ENCODE measurements at places on chromosomes 12 and 14.

- no peak for DNase-seq
These were observed 40.3 kb downstream of the NELL2 start for GRCh38 chr12:44835641-44836379.

DNA sequence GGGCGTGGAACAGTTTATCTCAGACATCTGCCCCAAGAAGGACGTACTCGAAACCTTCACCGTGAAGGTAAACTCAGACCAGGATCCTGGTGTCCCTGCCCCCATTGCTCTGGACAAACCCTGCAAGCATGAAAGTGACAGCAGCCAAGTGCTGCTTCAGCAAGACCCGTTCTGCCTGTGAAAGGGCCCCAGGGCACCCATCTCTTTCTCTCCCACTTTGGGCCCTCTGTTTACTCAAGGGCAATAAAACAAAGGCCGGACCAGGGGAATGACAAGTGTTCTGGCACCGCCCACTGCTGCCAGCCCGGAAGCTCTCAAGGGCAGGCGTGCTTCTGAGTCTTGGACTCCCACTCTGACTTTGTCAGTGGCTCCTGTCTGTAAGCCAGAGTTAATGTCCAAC is 35.3 kb downstream of the CD9 start:
- DNase-seq = no peak

DNA sequence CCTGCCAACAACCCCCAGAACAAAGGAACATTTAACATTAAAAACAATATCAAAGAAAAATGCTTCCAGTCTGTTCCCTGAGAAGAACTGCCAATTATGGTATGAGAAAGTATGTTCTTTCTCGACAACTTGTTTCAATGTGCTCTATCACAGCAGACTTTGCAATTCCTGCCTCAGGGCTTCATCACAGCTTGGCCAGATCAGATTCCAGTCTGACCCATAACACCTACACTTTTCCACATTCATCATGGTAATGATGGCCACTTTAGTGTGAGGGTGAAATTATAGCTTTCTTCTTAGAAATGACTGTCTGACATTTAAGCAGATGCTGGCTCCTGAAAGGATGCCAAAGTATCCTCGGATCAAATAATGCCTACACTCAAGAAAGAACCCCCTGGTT is 17.0 kb downstream of the NEK9 start:
- no peak for DNase-seq

DNA sequence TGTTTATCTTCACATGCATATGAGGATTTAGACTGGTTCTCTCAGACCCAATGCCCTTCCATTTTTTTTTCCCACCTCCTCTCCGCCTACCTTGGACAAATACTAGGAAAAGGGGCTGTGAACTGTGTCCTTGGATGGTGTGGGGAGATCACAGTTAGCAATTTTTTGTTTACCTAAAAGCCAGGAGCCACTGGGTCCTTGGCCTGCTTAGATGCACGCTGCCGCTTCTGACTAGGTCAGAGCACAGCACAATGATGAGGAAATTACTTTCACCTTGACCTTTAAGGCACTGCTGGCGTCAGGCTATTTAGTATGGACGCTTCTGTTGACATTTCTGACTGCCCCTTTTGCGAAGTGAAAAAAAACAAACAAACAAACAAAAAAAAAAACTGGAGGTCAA is 1.9 kb downstream of the CCDC38 start:
- DNase-seq = no peak

GRCh38 chr12:100795174-100795799 is 711 bp downstream of the ANO4 start:
- no peak for DNase-seq

- DNase-seq = no peak
These were observed 156.8 kb downstream of the PDZRN4 start for GRCh38 chr12:41344776-41345470.

DNA sequence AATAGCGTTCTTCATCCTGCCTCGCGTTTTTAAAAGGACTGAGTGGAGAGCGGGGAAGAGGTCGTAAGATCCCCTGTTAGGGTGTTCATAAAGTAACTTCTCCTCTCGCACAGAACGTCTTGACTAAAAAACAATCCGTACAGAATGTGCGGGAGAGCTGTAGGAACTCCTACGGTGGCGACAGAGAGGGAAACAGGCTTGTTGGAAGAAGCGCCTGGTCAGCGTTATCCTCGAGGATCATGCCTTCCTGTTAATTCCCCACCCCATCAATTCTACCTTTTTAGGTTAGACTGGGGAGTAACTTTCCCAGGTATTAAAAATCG is 399 bp upstream of the WASHC4 start:
- no peak for DNase-seq

DNA sequence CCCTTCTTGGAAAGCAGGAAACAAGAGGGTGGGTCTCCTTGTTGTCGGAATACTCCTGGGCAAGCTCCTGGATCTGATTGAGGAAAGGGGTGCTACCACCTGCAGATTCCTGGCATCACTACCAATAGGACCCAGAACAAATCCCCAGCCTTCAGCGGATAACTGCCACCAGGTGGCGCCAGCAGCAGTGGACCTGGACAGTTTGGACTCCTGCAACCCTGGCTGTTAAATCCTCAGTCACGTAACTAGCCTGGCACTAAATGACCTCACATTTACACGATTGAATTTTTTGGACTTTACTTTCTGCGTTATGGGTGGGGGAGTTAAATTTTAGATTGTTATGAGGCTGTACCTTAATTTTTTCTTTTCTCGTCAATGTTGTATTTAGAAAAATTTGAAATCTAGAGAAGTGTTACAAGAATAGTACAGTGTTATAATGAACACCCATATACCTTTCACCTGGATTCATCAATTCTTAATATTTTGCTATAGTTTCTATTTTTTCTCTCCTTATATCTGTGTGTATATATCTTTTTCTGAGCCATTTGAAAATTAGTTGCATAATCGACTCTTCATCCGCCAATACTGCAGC is 95.6 kb downstream of the GAS2L3 start:
- peak; percentile 38 for DNase-seq

GRCh38 chr12:4356041-4356327 is 23.5 kb downstream of the FGF23 start:
- peak; percentile 72 for DNase-seq

DNA sequence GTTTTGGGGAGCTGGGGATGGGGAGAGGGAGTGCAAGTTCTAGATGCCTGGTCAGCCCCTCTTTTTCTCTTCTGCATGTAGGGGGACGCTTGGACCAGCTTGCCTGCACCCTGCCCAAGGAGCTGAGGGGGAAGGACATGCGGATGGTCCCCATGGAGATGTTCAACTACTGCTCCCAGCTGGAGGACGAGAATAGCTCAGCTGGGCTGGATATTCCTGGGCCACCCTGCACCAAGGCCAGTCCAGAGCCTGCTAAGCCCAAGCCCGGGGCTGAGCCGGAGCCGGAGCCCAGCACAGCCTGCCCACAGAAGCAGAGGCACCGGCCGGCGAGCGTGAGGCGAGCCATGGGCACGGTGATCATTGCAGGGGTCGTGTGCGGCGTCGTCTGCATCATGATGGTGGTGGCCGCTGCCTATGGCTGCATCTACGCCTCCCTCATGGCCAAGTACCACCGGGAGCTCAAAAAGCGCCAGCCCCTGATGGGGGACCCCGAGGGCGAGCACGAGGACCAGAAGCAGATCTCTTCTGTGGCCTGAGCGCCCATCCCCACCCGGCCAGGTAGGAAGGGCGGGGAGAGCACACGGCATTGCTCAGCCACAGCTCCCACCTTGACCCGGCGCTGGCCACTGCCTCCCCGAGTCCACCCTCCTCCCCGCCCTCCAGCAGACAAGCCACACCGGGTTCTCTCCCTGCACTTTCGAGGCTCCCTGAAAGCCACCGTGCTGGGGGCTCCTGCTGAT is 14.0 kb downstream of the LRTM2 start:
- no peak for DNase-seq

GRCh38 chr12:86196465-86196864 is 59.7 kb downstream of the MGAT4C start:
- DNase-seq = no peak

GRCh38 chr12:109052097-109052413 is 321 bp upstream of the USP30 start:
- DNase-seq = no peak

DNA sequence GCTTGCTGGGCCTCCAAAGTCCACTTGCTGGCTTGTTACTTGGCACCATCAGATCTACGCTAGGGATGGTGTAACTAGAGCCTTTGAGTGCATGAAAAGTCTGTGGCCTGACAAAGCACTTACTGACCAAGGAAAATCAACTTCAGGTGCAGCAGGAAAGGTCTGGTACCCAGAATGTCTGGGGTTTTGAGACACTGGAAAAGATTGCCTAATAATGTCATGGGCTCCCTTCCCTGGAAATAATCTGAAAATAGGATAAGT is 106.7 kb downstream of the ZFP36L1 start:
- DNase-seq = no peak

GRCh38 chr14:24312736-24313507 is 1.6 kb downstream of the LTB4R start:
- DNase-seq = no peak

DNA sequence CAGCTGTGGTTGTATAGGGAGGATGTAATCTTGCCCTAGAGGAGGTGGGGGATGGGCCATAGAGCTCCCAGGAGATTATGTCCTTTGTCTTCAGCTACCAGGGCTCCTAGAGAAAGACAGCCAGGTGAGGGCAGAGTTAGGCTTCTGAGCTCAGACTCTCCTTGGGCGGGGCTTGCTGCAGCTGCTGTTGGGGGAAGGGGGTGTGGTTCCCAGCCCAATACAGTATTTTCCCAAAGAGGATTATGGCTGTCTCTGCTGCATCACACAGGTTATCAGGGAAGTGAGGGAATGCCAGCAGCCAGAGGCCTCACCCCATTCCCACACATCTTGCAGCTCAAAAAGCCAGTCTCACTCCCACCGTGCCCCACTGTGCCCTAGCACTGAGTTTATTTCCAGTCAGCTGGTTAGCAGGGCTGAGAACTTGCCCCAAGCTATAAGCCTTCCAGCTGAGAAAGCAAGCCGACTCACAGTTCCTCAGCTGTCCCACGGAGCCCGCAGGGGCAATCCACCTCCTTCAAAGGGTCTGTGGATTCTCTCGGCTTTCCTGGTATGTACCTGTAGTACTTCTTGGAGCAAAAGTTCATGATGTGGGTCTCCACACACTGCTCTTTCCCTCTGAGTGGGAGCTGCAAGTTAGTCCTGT is 217.3 kb upstream of the CPNE8 start:
- no peak for DNase-seq

GRCh38 chr14:74952697-74953484 is 2.5 kb downstream of the PGF start:
- no peak for DNase-seq

DNA sequence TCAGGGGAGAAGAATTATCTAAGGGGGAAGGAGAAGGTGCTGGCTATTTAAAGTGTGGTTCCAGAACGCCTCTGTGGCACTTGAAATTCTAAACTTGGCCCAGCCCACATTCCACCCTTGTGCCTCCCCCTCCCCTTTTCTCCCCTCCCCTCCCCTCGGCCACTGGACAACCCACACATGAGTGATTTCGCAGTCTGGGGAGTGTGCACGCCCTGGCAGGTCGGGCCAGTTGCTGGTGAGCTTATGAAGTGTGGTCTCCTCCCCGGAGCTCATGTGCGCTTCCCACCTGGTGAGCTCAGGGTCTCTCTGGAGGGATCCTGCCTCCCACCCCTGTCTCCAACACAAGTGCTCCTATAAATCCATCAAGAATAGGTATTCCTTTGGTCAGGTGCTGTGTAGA is at the start of gene SLC6A13:
Gene SLC6A13 (minus strand): TSS at position 20 of the 400 bp plus-strand sequence. CDS start 2,784 bp downstream, outside the sequence.
- no peak for DNase-seq

GRCh38 chr12:104568935-104569334 is 112.2 kb downstream of the CHST11 start:
- no peak for DNase-seq

GRCh38 chr12:95784915-95785314 is 5.6 kb downstream of the NTN4 start:
- no peak for DNase-seq

DNA sequence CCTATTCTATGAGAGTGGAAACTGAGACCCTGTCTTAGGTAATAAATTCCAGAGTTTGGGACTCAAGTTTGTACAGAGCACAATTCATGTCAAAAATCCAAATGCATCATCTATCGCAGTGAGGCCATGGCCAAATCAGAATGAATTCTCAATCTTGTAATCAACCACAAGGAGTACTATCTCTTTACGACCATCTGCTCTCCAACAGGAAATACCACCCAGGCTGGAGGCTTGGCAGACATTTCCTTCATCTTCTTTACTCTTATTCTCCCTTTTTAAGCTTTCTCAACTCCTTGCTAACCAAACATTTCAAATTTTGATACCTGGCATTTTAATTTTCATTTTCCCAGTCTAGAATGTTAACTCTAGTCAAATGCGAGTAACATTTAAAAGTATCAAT is 32.7 kb upstream of the RNU6-7 start:
- no peak for DNase-seq

GRCh38 chr12:89072294-89073026 is 279.8 kb downstream of the DUSP6 start:
- no peak for DNase-seq

- no peak for DNase-seq
These were observed 36.9 kb upstream of the PRKAB1 start for GRCh38 chr12:119630962-119631550.

DNA sequence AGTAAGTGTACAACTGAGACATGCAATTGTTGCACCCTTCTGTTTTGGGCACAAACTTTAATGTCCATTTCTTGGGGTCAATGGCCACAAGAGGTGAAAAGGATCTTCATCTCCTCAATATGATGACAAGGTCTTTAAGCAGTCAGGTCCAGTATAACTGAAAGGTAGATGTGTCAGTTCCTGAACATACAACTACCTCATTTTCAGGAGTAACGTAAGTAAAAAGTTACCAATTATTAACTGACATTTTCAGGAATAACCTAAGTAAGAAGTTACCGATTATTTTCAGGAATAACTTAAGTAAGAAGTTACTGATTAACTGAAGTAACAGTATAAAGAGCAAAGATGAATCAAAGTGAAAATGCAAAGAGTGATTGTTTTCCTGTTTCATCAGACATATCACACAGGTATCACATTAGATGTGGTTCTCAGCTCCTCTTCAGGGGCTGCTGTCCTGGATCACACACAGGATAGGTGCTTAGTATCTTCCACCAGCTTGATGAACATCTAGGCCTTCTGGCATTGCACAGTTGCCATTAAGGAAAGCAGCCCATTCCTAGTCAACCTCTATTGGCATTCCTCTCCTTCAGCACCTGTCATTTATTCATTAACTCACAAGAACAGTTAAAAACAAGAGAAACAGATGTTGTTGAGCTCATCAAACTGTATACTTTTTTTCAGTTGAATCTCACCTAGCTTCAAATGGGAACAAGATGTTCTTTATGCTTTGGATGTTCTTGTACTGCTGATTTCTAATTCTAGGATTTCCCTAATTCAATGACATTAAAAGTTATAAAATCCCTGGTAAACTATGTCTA is 200.0 kb downstream of the FOXG1 start:
- DNase-seq = no peak

GRCh38 chr12:53677016-53677799 is 1.3 kb upstream of the ATP5MC2 start:
- DNase-seq = no peak

DNA sequence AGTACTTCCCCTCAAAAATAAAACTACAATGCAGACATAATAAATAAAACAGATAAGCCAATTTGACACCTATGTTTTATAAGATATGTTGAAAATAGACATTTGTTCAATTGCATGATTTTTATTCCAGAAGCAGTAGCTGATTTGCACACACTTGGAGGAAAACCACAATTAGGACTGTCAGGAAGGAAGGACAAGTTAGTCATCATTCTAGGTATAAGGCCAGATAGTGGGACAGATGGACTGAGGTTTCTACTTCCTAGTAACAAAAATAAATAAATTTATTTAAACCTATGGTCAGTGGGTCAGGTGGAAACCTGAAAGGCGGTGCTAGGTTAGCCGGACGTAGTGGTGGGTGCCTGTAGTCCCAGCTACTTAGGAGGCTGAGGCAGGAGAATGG is 141.8 kb upstream of the RASSF8 start:
- no peak for DNase-seq

GRCh38 chr12:40473962-40474361 is 218.3 kb upstream of the CNTN1 start:
- no peak for DNase-seq

All from stimulated activated CD4-positive, alpha-beta T cell treated with anti-CD3 and anti-CD28 coated beads, Interleukin-12 subunit alpha, Interleukin-12 subunit beta, amount 100 ng/mL, for 48 hours (primary cell).